ENCODE measurements at places on chromosomes 5 and 9. TPM values are rescaled to one million over a fixed set of nuclear protein-coding genes. Genes with fewer than 3 reads are reported as not detected.

Gene ZNF474
- 0.72 TPM for total RNA-seq

Gene MARVELD2
- 7.7 TPM for total RNA-seq

Gene SPATA31D4
- not detected for total RNA-seq

Gene OGN
- 0.88 TPM for total RNA-seq

Gene DPM2
- total RNA-seq, result 11.5 TPM

Gene DAB2
- 277 TPM for total RNA-seq

Gene PFN3
- not detected for total RNA-seq

Gene NR5A1
- total RNA-seq, result not detected

Gene CERT1
- 50.3 TPM for total RNA-seq

Gene FAM193B
- total RNA-seq, result 29.2 TPM

Gene ANKRD18B
- total RNA-seq, result 0.59 TPM

Gene MCC
- total RNA-seq, result 45.6 TPM

Gene CTXN3
- not detected for total RNA-seq

Gene OR1B1
- not detected for total RNA-seq

Gene ARID3C
- not detected for total RNA-seq

Gene DEPDC1B
- total RNA-seq, result 1.8 TPM

Gene CYSRT1
- 1.1 TPM for total RNA-seq

Gene PTGER4
- total RNA-seq, result 10.6 TPM
